ENCODE measurements at places on chromosomes 7 and 10. TPM values are rescaled to one million over a fixed set of nuclear protein-coding genes. Genes with fewer than 3 reads are reported as not detected.

The MYPN gene
- total RNA-seq = not detected

The LIMK1 gene
- total RNA-seq = 19.5 TPM

The EN2 gene
- total RNA-seq = not detected

The UPK3BL2 gene
- total RNA-seq = 29.3 TPM

The ASNS gene
- total RNA-seq = 43.8 TPM

The GBX1 gene
- total RNA-seq = not detected

The CDC123 gene
- 107 TPM for total RNA-seq

The BCL7B gene
- 78.6 TPM for total RNA-seq

The SPDYE2 gene
- not detected for total RNA-seq

The C10orf90 gene
- not detected for total RNA-seq

The CALHM2 gene
- 67.2 TPM for total RNA-seq

The EEPD1 gene
- 18.5 TPM for total RNA-seq

The KMT2E gene
- 124 TPM for total RNA-seq

The KIF11 gene
- total RNA-seq = 52.8 TPM

The ARMC3 gene
- total RNA-seq = not detected

The ACHE gene
- total RNA-seq = 0.17 TPM

The CDNF gene
- 1.3 TPM for total RNA-seq

The SH3PXD2A gene
- total RNA-seq = 19.3 TPM

The COMMD3 gene
- total RNA-seq = 89.3 TPM

The H2BK1 gene
- 0.66 TPM for total RNA-seq

The ACTR3C gene
- total RNA-seq = 12.8 TPM

The CEP55 gene
- total RNA-seq = 49.4 TPM

The CALCR gene
- not detected for total RNA-seq

The VWDE gene
- total RNA-seq = 4.4 TPM

The FGFBP3 gene
- 1.3 TPM for total RNA-seq

All from T-helper 1 cell treated with Interleukin-12 subunit alpha and Interleukin-12 subunit beta and Interleukin-4 antibody, amounts not matched to agents 30 ng/mL and 1 ng/mL, for 36 hours (primary cell).